ENCODE measurements at places on chromosomes 2 and 18.

GRCh38 chr2:29495068-29495467 lies 379.9 kb downstream of the CLIP4 start:
- DNase-seq: no peak

- DNase-seq: no peak
Measured at GRCh38 chr2:71944183-71944550, 203.5 kb downstream of the CYP26B1 start.

GRCh38 chr2:112831946-112832840 lies 4.4 kb downstream of the IL1B start:
- DNase-seq: no peak

DNA sequence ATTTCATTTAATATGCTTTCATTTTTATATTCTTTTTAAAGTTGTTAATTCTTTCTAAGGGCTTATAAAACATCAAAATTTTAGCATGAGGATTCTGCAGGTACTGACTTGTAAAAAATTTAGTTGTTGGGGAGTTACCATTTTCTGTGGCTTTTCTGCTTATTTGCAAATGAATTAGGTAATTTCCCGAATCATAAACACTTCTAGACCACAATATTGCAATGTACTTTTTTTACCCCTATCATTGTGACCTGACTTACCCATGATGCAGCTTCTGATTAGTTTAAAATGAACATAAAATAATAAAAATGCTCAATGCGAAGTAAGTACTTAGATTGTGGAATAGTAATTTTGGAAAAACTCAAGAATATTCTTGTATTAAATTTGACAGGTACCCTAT lies 11.4 kb downstream of the ARL6IP6 start:
- no peak for DNase-seq

DNA sequence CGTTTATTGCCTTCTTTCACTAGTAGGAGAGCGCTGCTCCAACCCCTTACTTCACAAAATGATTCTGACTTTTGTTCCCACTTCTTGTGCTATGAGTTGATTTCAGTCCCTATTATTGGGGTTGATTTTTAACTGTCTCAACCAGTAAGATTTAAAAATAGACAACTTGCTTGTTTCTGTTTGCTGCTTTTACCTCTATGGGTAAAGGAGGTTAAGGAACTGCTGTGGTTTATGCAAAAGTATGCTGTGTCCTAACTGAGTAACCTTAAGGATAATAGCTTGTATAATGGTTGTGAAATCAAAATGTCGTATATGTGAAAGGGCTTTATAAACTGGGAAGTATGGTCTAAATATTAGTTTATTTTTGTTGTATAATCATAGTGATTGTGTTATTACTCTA lies 22.6 kb downstream of the ALMS1 start:
- no peak for DNase-seq

- no peak for DNase-seq
Measured at GRCh38 chr2:202267495-202267894, 1.9 kb downstream of the NOP58 start.

GRCh38 chr2:234971496-234971895 lies 19.7 kb downstream of the SH3BP4 start:
- DNase-seq: no peak

DNA sequence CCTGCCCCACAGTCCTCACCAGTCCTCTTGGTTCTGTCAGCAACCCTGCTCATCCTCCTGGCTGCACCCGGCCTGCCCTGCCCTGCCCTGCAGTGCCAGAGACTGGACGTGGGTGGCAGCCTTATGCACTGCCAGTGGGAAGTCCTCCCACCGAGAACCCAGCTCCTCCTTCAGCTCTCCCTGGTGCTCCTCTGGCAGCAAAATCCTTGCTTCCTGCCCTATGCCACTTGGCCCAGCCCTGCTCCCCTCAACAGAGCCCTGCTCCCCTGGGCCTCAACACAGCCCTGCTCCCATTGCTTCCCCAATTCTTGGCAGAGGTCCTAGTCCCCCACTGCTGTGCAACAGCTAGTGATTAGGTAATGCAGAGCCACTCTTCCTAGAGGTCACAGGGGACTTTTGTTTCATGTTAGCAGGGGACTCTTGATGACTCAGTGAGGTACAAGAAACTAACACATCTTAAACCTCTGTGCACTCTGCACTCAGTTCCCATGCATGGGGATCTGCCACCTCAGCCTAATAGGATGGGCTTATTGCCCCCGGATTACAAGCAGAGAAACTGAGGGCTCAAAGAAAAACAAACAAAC lies 58.0 kb upstream of the EDAR start:
- DNase-seq: peak; percentile 71

DNA sequence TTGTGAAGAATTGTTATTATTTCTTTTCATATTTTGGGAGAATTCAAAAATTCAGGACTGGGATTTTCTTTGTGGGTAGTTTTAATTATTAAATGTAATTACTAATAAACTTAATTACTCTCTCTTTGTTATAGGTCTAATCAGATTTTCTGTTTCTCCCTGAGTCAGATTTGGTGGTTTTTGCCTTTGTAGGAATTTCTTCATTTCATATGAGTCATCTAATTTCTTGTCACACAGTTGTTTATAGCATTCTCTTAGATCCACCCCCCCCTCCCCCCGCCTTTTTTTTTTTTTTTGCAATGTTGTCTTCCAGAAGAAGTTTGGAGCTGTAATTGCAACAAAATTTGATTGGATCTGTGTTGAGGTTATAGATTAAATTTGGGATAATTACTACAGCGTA lies 26.0 kb upstream of the GALR1 start:
- DNase-seq: no peak

GRCh38 chr2:212385241-212385640 lies 153.4 kb downstream of the ERBB4 start:
- DNase-seq: no peak

DNA sequence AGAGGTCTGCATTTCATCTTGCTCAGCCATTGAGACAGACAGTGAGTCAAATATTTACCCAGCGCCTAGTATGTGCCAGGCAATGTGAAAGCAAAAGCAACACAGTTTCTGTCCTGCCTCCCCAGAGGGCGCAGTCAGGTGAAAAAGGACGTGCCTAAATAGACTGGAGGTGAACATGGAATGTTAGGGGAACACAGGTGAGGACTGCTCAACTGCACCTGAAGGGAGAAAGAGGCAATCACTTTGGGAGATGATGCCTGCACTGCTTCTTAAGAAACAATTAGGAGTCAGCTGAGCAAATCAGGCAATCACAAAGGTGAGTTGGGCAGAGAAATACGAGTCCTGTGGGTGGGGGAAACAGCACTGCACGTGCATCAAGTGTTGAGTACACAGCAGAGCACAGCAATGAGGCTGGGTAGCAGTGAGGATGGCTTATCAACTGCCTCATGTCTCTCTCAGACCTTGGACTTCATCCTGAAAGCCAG lies 218.3 kb upstream of the SMAD7 start:
- no peak for DNase-seq

DNA sequence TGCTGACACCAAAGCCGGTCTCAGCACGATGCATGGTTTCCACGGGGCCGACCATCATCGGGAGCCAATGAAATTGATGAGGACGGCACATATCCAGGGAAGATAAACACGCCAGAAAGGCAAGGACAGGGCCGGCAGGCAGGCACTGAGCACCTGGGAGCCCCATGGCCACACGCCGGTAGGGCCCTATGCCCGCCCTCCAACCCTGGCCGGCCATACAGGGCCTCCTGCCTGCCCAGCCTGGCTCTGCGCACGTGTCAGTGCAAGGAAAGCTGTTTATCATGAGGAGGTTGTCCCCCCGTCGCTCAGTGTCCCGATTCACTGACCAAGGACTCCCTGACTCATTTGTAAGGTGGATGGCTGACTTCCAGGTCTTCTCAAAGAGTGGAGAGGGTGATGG lies 237.5 kb downstream of the GLI2 start:
- DNase-seq: no peak

DNA sequence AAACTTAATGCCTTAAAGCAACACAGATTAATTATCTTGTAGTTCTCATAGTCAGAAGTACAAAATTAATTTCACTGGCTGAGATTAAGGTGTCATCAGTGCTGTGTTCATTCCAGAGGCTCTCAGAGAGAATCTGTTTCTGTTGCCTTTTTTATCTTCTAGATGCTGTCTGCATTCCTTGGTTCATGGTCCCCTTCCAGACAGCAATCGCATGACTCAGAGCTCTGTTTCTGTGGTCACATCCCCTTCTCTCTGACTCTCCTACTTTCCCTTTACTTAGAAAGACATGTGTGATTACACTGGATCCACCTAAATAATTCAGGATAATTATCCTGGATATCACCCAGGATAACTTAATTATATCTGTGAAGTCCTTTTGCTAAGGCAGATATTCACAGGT lies 148.6 kb downstream of the MAIP1 start:
- DNase-seq: no peak

DNA sequence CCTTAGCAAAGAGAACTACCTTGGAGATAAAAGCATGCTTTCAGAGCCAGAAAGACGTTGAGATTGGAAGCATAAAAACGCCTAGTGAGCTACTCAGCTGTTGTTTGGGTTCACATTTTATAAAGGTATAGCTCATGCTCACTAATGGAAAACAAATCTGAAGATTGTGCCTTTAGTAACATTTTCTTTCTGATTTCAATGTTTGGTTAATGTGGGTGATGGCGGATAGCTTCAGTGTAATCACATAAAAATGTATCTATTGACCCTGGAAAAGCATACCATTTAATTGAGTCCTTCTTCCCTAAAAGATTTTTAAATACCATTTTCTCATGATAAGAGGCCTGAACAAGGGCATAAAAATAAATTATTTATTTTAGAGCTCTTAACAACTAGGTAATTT lies 73.4 kb downstream of the DTNA start:
- DNase-seq: no peak

DNA sequence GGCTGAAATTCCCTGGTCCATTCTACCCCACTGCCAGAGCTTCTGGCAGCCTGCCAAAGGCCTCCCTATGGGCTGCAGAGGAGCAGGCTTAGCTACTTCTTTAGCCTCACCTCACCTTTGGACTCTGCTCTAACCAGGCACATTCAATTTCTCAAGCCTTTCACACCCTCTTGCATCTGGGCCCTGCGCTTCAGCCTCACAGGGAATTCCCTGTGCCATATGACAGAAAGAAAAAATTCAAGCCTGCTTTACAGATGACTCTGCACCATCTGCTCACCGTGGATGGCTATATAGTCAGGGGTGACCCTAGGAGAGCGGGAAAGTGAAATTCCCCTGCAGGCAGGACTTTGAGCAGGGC lies 62.5 kb downstream of the REEP1 start:
- peak; percentile 50 for DNase-seq

DNA sequence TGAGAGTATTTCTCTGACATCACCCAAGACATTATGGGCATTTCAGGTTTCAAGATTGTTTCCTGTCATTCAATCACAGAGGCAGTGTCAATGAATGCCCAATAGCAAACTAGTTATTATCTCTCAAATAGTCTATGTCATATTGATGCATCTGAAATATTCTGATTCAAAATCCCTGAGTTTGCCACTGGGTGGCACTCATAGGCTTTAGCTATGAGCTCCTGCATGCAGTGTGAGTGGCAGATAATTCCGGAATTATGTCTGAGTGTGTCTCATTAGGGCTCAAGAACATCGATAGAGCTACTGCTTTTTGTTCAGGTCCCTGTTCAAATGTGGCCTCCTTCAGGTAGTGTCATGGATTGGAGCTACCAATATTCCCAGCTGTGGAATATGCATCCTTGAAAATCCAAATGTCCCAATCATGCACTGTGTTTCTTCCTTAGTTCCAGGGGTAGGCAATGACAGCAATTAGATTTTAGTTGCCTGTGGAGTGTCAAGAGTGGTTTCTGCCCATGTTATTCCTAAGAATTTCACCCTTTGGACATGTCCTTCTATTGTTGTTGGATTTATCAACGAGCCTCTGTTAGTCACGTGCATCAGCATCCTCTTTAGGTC lies 7.8 kb upstream of the OR6B3 start:
- DNase-seq: peak; percentile 41

- no peak for DNase-seq
Measured at GRCh38 chr18:79199691-79200374, 130.6 kb downstream of the ATP9B start.

GRCh38 chr2:229098801-229099200 lies 172.3 kb downstream of the PID1 start:
- no peak for DNase-seq

DNA sequence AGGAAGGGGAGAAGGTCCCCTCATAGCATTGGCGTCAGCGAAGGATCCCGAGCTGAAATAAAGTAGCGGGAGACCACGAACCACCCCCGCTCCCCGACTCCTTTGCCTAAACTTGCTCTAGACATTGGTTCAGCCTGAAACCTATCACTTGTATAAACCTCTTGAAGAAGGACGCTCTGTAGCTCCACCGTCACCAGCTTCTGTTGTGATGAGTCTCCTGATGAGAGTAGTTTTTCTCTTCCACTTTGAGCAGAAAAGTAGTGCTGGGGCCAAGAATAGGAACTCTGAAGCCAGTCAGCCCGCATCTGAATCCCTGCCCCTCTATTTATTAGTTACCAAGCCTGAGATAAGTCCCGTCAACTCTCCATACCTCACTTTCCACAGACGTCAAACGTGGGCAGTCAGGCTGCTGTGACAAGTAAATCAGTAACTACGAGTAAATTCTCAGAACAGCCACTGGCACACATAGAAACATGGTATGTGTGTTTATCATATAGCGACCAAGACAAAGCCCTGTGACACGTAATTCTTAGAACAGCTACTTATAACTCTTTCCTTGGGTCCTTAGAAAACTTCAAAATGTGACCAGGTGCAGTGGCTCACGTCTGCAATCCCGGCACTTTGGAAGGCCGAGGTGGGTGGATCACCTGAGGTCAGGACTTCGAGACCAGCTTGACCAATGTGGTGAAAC lies 61.7 kb downstream of the CD226 start:
- DNase-seq: no peak

GRCh38 chr2:168118733-168119514 lies 128.5 kb downstream of the STK39 start:
- peak; percentile 91 for DNase-seq

DNA sequence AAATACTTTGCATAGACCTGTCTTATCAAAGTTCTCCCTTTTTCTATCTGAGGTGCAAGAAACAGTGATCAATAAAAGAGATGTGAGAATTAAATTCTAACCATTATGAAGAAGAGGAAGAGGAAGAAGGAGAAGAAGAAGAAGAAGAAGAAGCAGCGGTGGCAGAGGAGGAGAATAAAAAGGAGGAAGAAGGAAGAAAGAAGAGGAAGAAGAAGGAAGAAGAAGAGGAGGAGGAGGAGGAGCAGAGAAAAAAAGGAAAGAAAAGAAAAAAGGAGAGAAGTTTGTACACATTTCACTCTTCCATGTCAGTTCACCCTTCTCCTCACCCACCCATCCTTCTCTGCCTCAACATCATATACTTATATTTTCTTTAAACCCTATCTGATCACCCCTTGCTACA lies 68.4 kb downstream of the METTL4 start:
- no peak for DNase-seq

- peak; percentile 4 for DNase-seq
Measured at GRCh38 chr18:21669736-21670285, 34.8 kb downstream of the ABHD3 start.

GRCh38 chr2:71563872-71564271 lies 110.5 kb downstream of the DYSF start:
- no peak for DNase-seq

GRCh38 chr18:79315596-79315995 lies 80.1 kb upstream of the NFATC1 start:
- DNase-seq: no peak

GRCh38 chr2:215613280-215613679 lies 177.4 kb upstream of the FN1 start:
- DNase-seq: no peak
